ENCODE measurements at places on chromosomes 1 and 21.

DNA sequence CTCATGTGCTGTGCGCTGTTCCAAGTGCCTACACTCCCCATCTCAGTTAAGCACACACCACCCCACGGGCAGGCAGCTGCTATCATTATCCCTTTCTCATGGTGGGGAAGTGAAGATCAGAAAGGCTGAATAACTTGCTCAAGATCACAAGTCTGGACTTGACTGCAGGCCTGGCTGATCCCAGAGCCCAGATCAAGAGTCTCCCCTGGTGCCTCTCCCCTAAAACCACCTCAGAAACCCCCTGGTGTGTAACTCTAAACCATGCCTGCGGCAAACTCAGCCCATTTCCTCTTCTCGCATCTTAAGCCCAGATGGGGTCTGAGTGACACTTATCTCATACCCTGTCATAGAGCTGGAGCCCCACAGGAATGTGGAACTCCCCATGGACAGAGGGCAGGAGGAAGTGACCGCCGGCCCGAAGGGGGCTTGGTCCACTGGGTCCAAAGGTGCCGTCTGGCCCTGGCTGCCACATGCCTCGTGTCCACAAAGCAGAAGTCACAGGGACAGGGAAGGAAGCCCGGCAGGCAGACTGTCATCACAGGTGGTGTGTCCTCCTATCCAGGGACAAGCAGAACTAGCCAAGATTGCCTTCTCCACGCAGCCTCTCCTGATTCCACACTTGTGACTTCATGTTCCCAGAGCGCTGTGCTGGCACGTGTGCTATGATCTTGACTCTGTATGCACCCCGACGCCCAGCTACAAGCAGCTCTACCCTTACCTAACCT is 92.1 kb downstream of the SYF2 start:
- DNase-seq: no peak

DNA sequence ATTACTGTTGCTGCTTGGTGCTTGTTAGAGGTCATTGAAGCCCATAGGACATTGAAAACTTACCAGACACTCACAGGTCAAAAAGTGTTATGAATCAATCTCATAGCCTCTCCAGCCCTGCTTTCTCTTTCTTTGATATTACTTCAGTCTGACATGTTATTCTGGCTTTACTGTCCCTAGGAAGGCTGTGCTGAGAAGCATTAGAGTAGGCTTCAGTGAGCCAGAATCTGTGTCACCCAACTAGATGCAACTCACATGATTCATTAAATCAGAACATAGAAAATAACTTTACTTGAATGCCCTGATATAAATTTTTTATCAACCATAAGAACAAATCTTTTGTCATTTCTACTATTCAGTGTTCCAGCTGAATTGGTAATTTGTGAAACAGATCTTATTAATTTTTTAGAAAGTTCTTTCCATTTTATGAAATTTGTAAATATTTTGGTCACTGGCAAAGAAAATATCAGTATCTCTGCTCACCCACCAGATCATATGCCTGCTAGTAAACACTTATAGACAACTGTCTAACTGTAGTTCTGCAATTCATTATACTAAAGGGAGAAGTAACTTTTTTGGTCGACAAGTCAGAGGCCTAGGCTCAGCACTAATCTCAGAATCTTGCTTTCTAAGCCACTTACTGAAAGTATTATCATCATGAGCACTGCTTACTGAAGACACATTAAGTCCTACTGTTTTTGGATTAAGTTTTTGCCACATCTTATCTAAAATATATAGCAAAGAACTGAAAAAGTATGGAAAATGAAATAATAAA is 48.2 kb downstream of the RPAP2 start:
- DNase-seq: no peak

DNA sequence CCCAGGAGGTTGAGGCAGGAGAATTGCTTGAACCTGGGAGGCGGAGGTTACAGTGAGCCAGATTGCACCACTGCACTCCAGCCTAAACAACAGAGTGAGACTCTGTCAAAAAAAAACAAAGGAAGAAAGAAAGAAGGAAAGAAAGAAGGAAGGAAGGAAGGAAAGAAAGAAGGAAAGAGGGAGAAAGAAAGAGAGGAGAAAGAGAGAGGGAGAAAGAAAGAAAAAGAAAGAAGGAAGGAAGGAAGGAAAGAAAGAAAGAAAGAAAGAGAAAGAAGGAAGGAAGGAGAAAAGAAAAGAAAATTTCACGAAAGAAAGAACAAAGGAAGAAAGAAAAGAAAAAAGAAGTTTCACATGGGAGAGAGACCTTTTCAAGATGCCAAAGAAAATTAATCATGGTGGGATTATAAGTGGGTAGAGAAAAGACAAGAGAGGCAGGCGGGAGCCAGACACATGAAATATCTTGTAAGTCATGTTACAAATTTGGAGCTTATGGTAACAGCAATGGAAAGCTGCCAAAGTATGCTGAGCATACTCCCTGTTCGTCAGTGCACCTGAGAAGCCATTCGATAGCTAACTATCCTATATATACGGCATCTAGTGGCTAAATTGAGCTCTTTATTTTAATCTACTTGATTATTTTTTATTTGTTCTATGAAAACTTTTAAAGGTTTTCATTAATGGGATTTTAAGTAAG is 41.3 kb upstream of the TNFSF4 start:
- no peak for DNase-seq

DNA sequence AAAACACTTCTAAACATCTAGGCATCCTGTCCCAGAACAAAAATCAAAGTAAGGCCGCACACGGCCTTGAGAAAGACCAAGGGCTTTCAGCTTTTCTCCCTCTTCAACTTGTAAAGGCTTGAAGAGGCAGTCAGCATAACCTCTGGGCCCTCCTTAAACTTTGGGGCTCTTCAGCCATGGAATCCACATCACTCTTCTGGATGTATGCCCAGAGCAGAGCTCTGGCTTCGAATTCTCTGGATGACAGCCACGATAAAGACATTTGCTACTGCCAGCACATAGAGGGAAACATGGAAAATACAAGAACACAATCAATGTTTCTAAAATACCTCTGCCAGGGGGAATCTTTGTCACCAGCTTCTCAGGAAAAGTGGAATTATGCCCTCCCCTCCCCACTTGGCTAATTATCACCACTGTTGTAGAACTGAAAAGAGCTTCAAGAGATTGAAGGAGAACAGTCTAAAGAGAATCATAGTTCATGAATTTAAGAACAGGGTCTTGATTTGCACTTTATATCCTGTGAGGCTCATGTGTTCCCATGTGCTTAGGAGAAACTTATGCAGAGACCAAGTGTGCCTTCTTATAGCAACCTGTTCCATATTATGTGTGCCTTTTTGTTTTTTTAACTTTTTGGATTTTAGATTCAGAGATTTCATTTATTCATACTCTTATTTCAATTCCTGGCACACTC is 39.0 kb upstream of the DPT start:
- DNase-seq: no peak

DNA sequence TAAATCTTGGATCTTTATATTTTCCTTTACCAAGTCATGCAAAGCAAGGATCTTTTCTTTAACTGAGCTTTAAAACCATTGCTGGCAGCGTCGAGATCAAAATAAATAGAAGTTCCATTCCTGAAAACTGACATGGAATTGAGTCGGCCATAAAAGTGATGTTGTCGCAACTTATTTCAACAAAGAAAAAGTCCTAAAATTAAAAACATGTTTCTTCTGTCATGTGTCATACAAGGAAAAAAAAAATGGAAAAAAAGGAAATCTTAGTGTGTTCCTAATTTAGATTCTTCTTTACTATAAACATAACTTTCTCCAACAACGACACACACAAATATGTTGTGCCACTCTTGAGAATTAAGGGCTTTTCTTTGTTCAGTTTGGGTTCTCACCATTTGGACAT is 34.9 kb downstream of the GREM2 start:
- no peak for DNase-seq

DNA sequence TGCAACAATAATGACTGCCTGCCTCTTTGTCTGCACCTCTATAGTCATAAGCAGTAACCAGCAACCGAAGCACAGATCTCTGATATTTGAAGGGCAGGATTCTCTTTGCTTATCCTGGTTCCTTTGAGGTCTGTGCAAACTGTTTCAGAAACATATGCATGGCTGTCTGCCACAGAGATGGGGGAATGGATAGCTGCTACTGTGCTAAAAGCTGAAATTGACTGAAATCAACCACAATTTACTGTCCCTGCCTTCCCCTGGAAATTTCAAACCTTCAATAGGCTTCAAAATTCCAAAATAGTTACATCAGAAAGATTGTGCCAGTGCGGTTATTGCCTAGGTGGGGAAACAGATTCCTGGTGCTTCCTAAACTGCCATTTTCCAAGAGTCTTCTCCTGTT is 136.8 kb upstream of the GORAB start:
- DNase-seq: no peak

- no peak for DNase-seq
Measured at GRCh38 chr1:246791303-246791918, 67.2 kb downstream of the SCCPDH start.

DNA sequence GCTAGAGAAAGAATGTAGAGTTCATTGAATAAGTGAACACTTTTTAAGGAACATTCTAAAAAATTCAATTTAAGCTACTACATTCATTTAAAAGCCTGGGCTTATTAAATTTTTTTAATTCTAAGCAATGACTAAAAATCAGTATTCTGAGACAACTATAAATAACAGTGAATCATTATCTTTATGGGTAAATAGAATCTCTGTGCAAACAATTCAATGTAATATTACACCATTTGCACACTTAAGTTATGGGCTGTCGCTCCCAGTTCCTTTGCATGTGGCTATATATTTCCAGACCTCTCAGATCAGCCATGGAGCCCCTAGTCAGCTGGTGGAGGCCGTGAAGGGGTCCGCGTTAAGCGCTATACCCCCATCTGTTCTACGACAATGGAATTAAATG is 65.1 kb downstream of the KCNK1 start:
- DNase-seq: no peak

DNA sequence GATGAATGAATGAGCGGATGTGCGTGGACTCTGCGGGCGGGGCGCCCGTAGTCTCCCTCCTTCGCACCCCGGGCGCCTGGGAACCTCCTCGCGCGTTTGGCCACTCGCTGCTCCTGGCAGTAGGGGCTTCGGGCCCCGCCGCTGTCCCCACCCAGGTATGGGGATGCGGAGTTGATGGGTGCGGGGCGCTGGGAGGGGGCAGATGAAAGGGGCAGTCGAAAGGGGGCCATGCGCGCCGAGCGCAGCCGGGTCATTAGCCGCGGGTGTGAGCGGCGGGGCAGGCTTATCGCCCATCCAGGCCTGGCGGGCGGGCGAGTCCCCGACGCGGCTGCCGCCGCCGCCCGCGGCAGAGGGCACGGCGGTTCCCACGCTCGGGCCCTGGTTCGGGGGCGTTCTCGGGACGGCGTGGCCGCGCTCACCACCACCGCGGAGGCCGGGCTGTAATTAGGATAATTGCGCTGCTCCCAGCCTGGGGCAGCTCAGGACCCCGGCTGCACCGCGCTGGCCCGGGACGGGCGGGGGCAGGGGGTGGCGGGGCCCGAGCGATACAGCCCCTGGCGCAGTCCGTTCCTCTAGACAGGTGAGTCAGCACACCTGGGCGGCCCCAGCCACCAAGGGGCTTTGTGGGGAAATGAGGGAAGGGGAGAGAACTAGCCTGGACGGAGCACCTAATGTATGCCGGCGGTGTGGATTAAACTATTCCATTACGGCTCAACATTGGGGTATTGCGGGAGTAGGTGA is 22.1 kb upstream of the CITED4 start:
- DNase-seq: no peak

GRCh38 chr1:167071286-167071685 is 18.9 kb downstream of the GPA33 start:
- no peak for DNase-seq

- DNase-seq: no peak
Measured at GRCh38 chr1:202145068-202145743, 669 bp upstream of the ARL8A start.

DNA sequence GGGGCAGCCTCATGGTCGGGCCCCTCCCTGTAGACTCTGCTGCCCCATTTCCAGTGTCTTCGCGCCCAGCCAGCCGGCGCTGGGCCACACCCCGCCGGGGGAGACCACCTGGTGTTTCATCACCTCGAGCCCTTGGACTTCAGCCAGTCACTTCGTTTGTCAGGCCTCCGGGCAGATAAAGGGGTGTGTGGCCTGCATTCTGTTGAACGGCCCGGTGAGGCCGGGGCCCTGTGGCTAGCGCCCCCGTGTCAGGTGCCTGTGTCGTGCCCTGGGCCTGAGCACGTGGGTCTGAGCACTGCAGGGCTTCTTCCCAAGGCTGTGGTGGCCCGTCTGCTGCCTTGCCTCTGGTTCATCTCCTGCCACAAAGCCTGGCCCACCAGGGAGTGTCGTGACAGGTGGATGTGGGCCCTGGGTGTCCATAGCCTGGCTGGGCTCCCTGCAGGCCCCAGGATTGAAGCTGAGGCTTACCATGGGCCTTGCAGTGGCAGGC is 65.2 kb upstream of the DIP2A start:
- DNase-seq: no peak

- no peak for DNase-seq
Measured at GRCh38 chr1:201724039-201724765, 104.8 kb upstream of the IPO9 start.

- no peak for DNase-seq
Measured at GRCh38 chr1:77686796-77687518, 4.5 kb upstream of the ZZZ3 start.

DNA sequence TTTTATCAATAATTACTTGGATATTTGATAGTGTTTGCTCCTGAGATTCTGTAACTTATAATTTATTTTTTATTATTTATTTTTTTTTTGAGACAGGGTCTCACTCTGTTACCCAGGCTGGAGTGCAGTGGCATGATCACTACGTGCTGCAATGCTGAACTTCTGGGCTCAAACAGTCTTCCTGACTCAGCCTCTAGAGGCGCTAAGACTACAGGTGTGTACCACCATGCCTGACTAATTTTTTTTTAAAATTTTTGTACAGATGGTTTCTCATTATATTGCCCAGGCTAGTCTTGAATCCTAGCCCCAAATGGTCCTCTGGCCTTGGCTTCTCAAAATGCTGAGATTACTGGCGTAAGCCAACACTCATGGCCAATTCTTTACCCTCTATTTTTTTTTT is 845.5 kb upstream of the ADGRL4 start:
- no peak for DNase-seq

- no peak for DNase-seq
Measured at GRCh38 chr1:97895278-97895677, 25.6 kb downstream of the DPYD start.

DNA sequence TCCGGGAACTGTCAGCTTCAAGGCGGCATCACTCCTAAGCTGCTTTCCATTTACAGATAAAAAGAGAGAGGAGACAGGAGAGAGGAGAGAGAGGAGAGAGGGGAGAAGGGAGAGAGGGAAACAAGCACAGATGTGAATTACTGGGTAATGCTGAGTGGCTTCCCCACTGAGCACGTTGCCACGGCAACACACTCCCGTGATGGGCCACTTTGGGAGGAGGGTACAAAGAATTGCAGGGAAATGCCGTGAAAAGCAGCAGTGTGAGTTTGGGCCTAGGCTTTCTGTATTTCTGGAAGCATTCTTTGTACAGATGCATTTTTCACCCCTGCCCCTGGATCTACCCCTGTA is 128.0 kb upstream of the IRF2BP2 start:
- no peak for DNase-seq

- no peak for DNase-seq
Measured at GRCh38 chr1:26771643-26772321, 16.0 kb upstream of the PIGV start.

DNA sequence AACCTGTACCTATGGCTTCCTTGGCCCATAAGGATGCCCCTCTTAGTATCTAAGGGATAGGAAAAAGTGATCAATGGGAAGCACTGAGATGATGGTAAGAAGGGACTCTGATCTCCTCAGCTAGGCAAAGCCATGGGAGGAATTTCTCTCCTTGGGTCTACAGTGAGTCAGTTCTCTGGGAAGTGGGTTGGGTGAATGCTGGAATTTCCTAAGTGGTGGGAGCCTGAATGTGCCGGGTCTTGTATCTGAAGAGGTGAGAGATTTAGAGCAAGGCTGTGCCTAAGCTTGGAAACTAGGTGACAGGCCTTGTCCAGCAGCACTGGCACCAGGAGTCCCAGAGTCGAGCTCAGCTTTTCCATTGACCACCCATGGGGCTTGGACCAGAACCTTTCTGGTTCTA is 96.3 kb upstream of the SLC2A1 start:
- DNase-seq: no peak
